Caudate nucleus (tissue), 63 donors: ENCODE measurements at places on chromosomes 16 and 17.
A peak's percentile ranks its signal among the peaks of the same experiment; 100 is the strongest.

DNA sequence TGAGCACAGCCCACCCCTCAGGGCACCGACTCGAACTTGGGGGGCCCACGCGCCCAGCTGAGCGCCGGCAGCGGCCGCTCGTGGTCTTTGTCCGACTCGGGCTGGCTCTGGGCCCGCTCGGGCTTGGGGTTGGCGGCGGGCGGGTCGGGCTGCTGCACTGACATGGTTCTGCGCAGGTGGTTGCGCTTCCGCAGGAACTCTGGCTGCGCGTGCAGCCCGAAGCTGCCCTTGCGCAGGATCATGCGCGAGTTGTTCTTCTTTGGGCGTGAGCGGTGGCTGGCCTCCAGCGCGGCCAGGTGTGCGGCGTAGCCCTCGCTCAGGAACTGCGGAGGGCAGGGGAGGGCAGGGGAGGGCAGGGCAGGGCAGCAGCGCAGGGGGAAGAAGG lies 11.1 kb downstream of the PIMREG start:
- no peak for DNase-seq

- DNase-seq = peak; percentile 77
These were observed 7.0 kb downstream of the MPP2 start for GRCh38 chr17:43900183-43900857.

DNA sequence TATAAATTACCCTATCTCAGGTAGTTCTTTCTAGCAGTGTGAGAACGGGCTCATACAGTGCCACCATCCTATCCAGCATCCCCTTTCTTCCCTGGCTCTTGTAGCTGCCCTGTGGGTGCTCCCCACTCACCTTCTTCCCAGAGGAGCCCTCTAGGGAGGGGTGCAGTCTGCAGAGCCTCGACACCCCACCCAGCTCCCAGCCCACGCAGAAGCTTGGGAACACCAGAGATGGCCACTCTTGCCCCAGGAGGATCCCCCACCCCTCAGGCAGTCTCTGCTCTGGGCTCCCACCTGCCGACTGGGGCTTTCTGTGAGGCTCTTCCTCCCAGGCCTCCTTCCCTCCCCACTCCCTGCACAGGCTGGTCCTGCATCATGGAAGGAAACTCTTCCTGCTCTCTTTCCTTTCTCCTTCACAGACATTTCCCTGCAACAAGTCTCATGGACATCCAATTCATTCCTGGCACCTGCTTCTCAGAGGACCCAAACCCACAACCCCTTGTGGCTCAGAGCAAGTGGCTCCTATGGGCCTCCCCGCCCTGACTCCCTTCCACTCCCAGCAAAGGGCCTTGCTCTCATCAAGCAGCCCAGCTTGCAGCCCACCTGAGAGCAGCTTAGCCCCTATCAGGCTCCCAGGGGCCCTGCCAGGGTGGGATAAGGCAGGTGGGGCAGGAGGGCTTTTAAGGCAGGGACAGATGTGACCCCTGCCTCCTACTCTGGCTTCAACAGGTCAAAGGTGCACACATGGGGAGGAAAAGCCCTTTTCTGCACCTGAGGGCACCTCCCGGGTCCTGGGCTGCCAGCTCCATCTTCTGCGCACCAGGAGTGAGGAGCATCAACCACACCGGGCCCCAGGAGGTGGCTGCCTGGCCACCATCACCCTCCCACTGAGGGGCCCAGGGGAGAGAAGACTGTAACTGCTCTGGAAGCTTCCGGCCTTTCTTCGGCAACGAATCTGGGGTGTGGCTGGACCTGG lies 263.8 kb upstream of the TNRC6C start:
- no peak for DNase-seq

DNA sequence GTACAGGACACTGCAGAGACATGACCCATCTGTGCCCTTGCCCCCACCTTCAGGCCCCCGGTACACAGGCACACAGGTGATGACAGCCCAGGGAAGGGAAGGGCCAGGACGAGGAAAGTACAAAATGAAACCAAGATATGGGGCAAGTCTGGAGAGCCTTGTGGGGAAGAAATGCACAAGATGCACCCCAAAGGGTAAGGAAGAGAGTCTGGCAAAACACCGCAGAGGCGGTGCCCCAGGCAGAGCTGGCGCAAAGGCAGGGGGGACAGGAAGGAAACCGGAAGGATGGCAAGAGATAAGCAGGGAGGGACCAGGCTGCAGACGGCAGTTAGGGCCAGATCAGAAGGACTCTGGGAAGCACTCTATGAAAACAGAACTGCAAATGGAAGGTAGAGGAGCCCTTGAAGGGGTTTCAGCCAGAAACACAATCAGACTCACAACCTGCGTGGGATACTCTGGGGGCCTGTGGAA lies 81.4 kb downstream of the SLC39A11 start:
- DNase-seq = no peak

- no peak for DNase-seq
These were observed 8.2 kb upstream of the RNFT1 start for GRCh38 chr17:59972778-59973177.

DNA sequence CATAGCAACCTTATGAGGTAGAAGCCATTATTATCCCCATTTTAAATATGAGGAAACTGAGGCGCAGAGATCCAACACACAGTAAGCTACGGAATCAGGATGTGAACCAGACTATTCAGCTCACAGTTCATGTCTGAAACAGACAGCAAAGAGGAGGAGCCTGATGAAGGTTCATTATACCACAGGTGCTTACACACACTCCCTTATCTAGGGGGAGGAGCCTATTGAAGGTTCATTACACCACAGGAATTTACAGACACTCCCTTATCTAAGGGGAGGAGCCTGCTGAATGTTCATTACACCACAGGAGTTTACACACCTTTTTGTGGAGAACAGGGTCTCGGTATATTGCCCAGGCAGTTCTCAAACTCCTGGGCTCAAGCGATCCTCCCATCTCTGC lies 21.9 kb downstream of the C16orf95 start:
- no peak for DNase-seq

DNA sequence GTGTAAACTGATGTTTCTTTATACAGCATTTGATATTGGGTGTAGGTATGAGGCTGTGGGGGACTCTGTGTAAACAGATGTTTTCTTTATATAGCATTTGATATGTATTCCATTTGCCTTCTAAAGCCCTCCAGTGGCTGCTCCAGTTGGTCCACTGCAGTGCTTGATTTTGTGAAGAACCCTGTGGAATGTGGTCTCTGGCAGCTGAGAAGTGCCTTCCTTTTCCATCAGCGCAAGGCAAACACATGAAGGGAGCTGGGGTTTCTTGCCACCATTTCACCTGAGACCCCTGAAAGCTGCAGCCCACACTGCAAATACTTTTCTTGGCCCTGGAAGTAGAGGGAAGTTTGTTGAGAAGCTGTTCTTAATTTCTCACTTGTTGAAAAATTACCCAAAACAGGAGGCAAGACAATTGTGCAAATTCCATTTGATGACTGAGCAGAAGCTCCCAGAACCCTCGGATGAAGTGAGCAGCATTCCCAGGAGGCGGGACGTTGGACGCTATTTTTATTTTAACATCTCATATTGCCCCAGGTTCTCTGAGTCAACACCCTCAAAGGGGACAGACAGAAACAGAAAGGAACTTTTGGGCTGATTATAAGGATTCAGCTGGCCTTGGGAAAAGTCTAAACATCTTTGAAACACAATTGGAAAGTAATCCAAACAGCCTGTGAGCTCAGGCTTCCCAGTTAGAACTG lies 158.5 kb upstream of the RPH3AL start:
- no peak for DNase-seq

- no peak for DNase-seq
These were observed 2.1 kb upstream of the ATP2A1 start for GRCh38 chr16:28876019-28876659.

DNA sequence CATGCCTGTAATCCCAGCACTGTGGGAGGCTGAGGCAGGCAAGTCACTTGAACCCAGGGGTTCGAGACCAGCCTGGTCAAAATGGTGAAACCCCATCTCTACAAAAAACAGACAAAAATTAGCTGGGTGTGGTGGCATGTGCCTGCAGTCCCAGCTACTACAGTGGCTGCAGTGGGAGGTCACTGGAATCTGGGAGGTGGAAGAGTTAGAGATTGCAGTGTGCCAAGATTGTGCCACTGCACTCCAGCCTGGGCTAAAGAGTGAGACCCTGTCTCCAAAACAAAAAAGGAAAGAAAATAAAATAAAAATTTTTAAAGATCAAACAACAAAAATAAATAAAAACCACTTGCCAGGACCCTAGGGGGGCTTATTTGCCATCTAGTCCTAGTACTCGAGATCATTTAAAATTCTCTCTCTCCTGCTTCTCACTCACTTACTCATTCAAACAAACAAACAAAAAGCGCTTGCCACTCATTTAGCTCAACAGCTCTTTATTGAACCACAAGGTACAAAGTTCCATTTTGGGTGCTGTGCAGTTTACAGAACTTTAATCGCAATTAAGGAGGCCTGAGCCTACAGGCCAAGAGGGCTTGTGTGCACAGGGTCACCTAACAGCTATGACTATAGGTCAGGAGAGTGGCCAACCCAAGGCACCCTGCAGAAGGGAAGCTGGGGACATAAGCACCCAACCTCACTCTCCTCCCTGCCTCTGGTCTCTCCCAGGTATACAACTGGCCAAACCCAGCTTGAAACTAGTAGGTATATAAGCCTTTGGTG lies 4.4 kb downstream of the CHD9NB start:
- DNase-seq = no peak

DNA sequence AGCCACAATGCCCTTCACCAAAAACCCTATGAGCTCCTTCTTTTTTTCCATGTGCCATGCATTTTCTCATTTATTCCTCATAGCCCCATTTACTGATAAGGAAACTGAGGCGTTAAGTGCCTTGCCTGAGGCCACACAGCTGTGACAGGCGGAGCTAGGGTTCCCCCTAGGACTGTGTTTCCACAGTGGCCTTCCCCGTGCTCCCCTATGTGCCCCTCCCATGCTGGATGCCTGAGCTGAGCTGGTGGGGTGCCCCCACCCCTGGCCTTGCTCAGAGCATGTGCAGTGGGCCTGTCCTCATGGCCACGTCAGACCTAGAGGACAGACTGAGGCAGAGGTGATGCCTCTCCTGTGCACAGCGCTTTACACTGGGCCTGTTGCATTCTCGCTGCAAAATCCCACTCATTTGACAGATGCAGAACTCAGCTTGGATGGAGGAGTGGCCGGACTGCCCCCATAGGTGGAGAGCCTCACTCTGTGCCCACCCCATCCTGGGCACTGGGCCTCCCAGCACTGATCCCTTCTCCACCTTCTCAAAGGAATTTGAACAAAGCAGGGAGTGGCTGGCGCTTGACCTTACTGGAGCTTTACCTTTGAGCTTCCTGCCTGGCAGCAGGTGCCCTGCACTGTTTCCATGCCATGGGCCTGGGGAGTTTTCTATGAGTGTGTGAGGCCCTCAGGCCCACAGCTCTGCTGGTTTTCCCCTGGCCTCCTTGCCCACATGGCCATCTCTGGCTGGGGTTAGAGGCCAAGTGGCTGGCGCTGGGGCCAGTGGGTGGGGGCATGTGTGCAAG lies 2.6 kb downstream of the MAP2K3 start:
- DNase-seq = no peak
